ENCODE measurements at places on chromosomes 2 and 18. TPM values are rescaled to one million over a fixed set of nuclear protein-coding genes. Genes with fewer than 3 reads are reported as not detected.

Gene CABLES1
- 4.7 TPM for total RNA-seq

Gene MGAT5
- 37.6 TPM for total RNA-seq

Gene MYO3B
- under 0.01 TPM for total RNA-seq

Gene RNF125
- total RNA-seq: 9.4 TPM

Gene LAMA3
- total RNA-seq: 8.4 TPM
